ENCODE measurements at places on chromosomes 13 and 19.

DNA sequence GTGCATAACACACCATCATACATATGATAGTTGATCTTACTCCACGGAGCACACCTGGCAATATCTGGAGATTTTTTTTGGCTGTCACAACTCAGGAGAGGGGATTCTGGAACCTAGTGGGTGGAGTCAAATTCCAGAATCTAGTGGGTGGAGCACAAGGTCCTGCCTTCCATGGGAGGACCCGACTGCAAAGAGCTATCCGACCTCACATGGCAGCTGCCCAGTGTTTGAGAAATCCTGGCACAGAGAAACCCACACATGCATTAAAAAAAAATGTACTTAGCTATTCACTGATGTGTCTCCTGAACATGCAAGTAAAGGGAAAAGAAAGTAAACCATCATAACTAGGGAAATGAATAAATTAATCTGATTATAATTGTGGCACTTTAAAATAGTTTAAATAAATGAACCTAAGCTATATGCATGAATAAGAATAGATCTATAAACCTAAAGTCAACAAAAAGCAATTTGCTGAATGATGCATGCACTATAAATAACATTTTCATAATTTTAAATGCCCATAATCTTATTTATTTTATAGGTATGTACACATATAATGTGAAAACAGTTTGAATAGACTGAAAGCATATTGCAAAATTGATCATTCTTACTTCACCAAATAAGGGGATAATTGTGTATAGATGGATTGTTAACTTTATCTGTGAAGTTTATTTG, 300.3 kb downstream of the MYO16 start:
- DNase-seq = no peak

DNA sequence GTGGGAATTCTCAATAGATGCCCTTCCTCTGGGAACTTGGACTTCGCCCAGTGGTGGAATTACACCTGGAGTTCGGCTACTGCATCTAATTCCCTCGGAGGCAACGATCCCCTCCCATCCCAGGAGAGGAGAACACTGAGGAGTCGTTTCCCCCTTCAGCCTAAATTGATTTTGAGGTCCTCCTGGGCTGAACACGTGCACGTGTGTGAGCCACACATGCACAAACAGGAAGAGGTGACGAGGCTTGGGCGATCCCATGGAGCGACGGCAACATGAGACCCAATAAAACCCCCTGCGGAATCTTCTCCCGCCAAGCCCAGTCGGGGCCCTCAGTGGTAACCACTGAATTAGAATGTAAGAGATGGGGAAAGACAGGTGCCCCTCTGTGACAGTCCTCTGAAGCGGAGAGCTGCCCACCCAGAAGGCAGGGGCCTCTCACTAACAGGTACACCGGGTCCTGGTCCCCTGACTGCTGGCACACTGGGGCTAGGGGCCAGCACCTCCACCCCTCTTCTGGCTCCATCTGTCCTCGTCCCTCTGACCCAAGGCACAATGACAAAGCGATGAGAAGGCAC, 4.5 kb downstream of the MLLT1 start:
- no peak for DNase-seq

GRCh38 chr13:75694722-75695121, 58.6 kb downstream of the LMO7 start:
- DNase-seq = no peak

GRCh38 chr13:94716016-94716415, 3.7 kb upstream of the SOX21 start:
- DNase-seq = no peak

GRCh38 chr19:33649627-33650305, 28.0 kb downstream of the CHST8 start:
- no peak for DNase-seq

GRCh38 chr13:99406799-99407201, 94.5 kb upstream of the TM9SF2 start:
- no peak for DNase-seq

DNA sequence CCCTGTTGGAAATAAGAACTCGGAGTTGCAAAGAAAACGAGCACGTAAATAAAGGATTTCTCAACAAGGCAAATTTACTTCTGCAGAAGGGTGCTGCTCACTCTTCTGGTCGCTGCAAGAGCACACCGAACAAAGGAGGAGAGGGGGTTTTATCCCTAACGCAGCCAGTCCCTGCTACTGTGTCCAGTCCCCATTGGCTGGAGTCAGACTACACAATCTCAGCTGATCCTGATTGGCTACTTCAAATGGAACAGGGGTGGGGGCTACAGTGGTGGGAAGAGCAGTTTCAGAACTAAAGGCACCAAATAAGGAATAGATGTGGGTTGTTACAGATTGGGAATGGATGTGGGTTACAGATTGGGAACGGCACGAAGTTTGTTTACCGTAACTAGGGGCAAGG, 63.9 kb upstream of the MCF2L start:
- no peak for DNase-seq

- DNase-seq = no peak
Measured at GRCh38 chr13:113064534-113065405, 40.8 kb upstream of the F7 start.

GRCh38 chr19:55640043-55640576, 692 bp upstream of the ZNF580 start:
- DNase-seq = peak; percentile 63

GRCh38 chr13:90336507-90336906, 1011.0 kb upstream of the MIR17HG start:
- no peak for DNase-seq

DNA sequence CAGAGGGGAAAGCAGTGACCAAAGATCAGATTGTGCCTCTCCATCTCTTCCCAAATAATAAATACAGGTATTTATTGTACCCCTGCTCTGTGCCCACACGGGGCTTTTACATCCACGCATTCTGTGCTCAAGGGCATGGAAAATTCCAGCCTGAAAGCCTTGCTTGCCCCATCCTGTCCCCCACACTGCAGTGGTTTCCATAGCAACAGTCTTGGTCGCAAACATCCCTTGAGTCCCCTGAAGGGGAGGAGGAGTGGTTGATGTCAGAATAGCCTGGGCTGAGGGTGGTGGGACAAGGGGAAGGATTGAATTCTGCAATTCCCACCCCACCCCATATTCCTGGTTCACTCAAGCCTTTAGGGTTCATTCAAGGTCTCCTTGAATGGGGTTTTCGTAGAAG, 41.0 kb upstream of the USP29 start:
- no peak for DNase-seq

GRCh38 chr19:30742406-30742938, 370.3 kb downstream of the ZNF536 start:
- no peak for DNase-seq

GRCh38 chr13:45439008-45439407, 20.8 kb upstream of the SLC25A30 start:
- DNase-seq = no peak

- no peak for DNase-seq
Measured at GRCh38 chr19:33231511-33231910, 5.9 kb upstream of the SLC7A10 start.

DNA sequence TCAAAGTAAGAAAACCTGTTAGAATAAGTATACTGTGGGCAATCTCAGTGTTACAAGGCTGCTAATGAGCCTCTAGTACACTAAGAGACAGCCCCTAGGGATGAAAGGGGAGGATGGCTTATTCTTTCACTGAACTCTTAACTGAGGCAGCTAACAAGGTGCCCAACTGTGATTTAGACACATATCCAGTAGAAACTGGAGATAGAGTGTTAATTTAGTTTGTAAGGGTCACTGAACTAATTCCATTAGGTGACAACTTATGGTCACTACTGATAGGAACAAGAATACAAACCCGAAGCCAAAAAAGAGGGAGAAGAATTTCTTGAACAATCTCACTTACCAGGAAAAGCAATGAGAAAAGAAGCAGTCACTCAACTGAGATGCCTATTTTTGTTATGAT, 1010.6 kb downstream of the PCDH9 start:
- DNase-seq = no peak

- no peak for DNase-seq
Measured at GRCh38 chr19:44280916-44281315, 21.2 kb downstream of the ZNF233 start.

- no peak for DNase-seq
Measured at GRCh38 chr19:13056052-13056660, 46.5 kb downstream of the LYL1 start.

- no peak for DNase-seq
Measured at GRCh38 chr19:41646589-41647204, 19.8 kb upstream of the CEACAM4 start.

DNA sequence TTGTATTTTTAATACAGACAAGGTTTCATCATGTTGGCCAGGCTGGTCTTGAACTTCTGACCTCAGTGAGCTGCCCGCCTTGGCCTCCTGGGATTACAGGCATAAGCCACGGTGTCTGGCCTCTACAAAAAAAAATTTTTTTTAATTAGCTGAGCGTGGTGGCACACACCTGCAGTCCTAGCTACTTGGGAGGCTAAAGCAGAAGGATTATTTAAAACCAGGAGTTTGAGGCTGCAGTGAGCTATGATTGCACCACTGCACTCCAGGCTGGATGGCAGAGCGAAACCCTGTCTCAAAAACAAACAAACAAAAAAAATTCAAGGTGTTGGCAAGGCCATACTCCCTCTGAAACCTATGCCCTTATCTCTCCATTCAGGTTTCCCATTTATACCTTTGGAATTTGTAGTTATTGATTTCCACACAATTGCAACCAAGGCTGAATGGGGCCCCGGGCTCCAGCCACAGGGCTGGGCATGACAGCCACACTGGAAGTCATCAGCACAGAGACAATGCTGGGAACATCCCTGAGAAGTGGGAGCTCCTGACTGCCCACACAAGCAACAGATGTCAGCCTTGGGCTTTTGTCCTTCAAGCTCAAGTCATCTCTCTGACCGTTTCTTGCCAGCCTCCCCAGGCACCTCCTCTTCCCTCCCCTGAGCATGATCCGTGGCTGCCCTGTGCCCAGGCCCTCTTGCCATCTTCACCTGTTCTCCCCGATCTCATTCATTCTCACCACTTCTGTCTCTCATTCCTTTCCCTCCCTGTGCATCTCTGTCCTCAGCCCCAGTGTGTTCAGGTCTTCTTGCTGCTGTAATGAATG, 27.2 kb upstream of the CALM3 start:
- no peak for DNase-seq

GRCh38 chr13:36014763-36015162, 116.4 kb downstream of the DCLK1 start:
- no peak for DNase-seq

GRCh38 chr19:17037966-17038500, 11.4 kb upstream of the CPAMD8 start:
- no peak for DNase-seq

DNA sequence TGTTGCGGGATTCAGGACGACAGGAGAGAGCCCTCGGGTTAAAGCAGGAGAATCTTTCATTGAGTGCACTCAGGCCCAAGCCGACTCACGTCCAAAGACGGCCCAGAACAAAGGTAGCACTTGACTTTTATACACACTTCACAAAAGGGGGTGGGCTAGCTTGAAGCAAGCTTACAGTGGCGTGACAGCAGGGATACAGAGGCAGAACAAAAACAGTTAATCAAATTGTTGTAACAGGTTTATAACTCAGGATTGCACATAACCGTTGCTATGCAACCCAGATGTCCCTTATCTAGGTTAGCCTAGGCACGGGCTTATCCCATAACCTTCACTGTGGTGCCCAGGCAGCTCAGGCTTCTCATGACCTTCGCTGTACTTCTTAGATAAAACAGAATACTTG, 2.0 kb downstream of the MED25 start:
- no peak for DNase-seq

GRCh38 chr19:11821474-11822109, 7.5 kb downstream of the ZNF440 start:
- DNase-seq = no peak

DNA sequence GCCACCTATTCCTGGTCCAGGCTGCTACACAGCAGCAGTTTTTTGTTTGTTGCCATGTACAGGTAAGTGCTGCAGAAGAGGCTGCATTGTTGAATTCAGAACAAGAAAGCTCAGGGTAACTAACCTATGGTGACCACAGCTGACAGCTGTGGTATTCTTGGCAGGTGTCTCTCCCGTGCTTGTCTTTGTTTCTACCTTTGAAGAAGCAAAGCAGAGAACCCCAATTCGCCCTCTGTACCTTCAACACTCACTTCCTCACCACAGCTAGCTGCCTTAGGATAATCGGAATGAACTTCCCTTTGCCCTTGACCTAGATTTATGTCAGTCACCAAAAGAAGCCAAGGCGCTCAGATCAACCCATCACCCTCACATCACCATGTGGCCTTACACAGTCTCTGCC, 1703.3 kb upstream of the SLC10A2 start:
- no peak for DNase-seq

- DNase-seq = no peak
Measured at GRCh38 chr13:102930566-102930965, 84.7 kb downstream of the ERCC5 start.

DNA sequence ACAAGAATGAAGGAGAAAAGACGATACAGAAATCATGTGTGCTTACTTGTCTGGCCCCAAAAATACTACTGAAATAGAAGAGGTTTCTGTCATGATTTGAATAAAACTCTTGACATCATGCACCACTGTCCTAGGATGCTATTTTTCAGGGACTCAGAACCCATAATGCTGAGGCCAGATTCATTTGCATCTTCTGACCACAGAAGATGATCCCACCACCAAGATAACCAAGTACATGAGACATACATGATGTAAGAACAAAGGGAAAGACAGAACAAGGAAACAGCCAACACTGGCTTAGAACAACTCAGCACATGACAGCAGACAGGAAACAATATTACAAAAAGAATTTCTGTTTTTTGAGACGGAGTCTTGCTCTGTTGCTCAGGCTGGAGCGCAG, 2.5 kb downstream of the ZNF552 start:
- DNase-seq = no peak

GRCh38 chr19:53971673-53972072, 8.9 kb downstream of the CACNG8 start:
- no peak for DNase-seq

- DNase-seq = no peak
Measured at GRCh38 chr19:29191005-29191404, 21.9 kb downstream of the UQCRFS1 start.

DNA sequence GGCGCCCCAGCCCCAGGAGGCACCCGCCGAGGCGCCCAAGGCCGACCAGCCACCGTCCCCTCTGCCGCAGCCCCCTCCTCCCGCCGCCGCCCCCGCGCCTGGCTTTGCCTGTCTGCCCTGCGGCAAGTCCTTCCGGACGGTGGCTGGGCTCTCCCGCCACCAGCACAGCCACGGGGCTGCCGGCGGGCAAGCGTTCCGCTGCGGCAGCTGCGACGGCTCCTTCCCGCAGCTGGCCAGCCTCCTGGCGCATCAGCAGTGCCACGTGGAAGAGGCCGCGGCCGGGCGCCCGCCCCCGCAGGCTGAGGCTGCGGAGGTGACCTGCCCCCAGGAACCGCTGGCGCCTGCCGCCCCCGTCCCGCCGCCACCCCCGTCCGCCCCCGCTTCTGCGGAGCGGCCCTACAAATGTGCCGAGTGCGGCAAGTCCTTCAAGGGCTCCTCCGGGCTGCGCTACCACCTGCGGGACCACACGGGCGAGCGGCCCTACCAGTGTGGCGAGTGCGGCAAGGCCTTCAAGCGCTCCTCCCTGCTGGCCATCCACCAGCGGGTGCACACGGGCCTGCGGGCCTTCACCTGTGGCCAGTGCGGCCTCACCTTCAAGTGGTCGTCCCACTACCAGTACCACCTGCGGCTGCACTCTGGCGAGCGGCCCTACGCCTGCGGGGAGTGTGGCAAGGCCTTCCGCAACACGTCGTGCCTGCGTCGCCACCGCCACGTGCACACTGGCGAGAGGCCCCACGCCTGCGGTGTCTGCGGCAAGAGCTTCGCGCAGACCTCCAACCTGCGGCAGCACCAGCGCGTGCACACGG, 2.6 kb upstream of the NAT14 start:
- DNase-seq = no peak

- no peak for DNase-seq
Measured at GRCh38 chr13:40981361-40981760, 37.8 kb downstream of the ELF1 start.
